ENCODE measurements at places on chromosomes 3 and 15. TPM values are rescaled to one million over a fixed set of nuclear protein-coding genes. Genes with fewer than 3 reads are reported as not detected.

SYNPR gene
- not detected for total RNA-seq

CASR gene
- total RNA-seq, result not detected

DNA sequence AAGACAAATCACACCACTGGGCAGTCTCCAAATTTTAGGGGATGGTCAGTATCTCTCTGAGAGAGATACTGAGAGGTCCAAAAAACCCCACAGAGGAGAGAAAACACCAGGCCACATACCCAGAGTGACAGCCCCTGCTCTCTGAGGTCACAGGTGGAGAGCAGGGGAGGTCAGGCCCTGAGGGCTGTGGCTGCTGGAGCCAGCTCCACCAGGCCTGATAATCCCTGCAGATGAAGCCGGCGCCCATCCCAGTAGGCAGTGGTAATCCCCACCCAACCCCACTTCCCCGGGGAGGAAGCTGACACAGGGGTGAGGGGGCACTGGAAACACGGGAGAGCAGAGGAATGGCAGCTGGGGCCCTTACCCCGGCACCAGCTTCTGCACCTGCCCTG, 31.2 kb upstream of the SRP14 start:
- peaks cover 10% of the 10 kb centered on the region for H3K4me1 ChIP-seq
- H3K36me3 ChIP-seq, result no peaks in the 10 kb centered on the region
- no peak overlapping the region for H3K4me3 ChIP-seq
- H3K27ac ChIP-seq, result no peak overlapping the region
- H3K27me3 ChIP-seq, result no peaks in the 10 kb centered on the region

DNA sequence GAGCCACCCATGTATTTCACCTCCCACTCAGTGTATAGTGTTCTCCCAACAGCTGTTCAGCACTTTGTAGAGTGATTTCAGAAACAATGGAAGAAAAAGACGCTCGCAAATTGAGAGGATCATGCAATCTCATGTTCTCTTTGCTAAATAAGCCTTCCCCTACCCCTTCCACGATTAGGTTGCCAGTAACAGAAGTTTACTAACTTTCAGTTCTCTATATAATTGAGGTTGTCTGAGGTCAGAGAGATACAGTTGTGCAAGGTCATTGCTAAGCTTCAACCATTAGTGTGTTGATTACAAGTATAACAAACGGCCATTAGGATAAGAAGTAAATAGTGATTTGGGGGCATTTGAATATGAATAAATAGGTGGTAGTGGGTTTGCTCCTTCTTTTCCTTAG, 99.6 kb downstream of the TUSC7 start:
- H3K27ac ChIP-seq, result no peak overlapping the region
- no peaks in the 10 kb centered on the region for H3K36me3 ChIP-seq
- no peaks in the 10 kb centered on the region for H3K4me1 ChIP-seq
- no peak overlapping the region for H3K4me3 ChIP-seq
- DNase-seq, result no peak

GRCh38 chr3:139528924-139529323, 10.6 kb downstream of the RBP1 start:
- no peak overlapping the region for H3K27ac ChIP-seq
- no peak overlapping the region for H3K4me3 ChIP-seq
- no peaks in the 10 kb centered on the region for H3K4me1 ChIP-seq

DNA sequence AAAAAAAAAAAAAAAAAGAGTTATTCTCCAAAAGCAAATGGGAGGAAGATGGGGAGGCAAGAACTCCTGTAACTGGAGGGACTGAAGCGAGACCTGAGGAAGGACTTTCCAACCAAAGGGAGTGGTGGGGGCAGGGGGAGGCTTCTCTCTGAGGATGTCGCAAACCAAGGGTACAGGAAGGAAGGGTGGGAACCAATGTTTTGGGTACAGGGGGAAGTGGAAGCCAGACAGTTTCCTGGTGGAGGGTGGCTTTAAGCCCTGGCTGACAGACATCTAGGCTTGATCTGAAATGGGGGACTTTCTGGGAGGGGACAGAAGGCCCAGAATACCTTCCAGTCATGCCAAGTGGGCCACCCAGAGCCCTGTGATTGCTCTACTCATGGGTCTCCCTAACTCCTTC, 27.0 kb downstream of the VIPR1 start:
- H3K27me3 ChIP-seq, result no peaks in the 10 kb centered on the region
- H3K4me1 ChIP-seq, result no peaks in the 10 kb centered on the region
- peak; percentile 6 for DNase-seq
- H3K27ac ChIP-seq, result no peak overlapping the region
- H3K4me3 ChIP-seq, result no peak overlapping the region
